ENCODE measurements at places on chromosomes 1 and 21.

DNA sequence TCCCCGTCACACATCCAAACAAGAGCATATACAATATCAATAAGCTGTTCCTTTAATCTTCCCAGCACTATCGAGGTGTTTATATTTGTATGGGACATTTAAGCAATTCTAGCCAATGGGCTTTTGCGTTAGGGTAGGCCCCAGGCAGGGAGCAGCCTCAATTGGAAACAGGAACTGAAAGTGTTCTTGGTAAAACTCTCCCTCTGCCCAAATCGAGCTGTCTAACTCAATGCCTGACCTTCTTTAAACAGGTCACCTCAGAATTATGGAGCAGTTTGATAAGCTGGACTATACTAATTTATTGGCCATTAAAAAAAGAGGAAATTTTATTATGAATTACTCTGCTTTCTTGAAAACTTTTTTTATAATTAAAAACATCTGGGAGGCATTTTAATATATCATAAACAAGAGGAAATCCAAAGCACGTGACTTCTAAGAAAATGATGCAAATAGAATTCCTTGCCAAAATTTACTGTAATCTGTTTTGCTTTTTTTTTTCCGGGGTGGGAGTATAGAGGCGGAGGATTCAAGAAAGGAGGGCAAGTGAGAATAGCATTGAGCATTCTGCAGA lies 498.1 kb downstream of the LMO4 start:
- DNase-seq = no peak

GRCh38 chr1:152182944-152183361 lies 23.9 kb upstream of the RPTN start:
- no peak for DNase-seq

- no peak for DNase-seq
Observed at GRCh38 chr1:212486619-212486975, 53.9 kb downstream of the NENF start.

- DNase-seq = no peak
Observed at GRCh38 chr1:224300346-224300745, 29.6 kb downstream of the NVL start.

DNA sequence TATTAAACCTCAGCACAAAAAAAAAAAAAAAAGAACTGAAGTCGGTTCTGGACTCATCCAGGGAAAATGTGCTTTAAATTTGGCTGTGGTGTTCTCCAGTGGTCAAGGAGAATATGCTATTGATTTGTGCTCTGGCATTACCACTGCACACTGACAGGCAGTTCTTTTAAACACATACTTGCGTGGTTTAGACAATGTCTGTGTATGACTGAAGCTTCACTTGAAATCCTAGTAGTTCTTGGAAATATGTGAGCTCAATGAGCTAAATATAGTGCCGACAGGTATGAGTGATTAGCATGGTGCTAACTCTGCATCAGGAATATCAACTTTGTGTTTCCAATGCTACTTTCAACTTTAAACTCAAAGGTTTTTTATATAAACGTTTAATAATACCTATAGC lies 415.6 kb downstream of the SMYD3 start:
- no peak for DNase-seq

GRCh38 chr1:101918277-101918676 lies 78.4 kb downstream of the OLFM3 start:
- DNase-seq = no peak

DNA sequence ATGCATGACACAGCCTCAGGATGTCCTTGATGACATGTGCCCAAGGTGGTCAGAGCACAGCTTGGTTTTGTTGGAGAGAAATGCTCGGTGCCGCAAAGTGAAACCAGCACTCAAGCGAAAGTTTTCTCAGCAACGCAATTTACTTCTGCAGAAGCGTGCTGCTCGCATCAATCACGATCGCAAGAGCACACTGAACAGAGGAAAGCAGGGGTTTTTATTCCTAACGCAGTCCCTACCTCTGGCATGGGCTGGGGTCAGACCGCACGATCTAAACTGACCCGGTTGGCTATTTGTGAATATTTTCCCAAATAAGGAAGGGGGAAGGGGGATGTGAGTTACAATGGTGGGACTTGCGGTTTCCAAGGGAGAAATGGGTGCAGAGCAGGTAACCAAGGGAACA lies 809 bp upstream of the ZNF669 start:
- no peak for DNase-seq

DNA sequence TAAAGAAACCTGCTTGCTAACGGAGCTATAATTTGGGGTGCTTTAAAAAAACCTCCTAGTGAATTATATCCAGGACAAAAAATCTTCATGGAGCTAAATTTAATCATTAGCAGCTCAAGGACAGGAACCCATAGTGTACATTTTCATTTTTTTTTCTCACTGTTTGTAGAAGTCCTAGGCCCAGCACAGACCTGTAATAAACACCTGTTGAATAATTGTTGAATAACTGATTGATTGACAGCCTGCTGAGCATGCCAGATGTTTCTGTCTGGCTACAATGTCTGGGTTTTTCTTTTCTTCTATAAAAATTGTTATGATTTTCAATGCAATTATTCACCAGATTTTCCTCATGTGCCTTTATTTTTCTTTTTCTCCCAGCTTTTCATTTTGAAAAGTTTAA lies 10.9 kb upstream of the GALNT2 start:
- DNase-seq = no peak

DNA sequence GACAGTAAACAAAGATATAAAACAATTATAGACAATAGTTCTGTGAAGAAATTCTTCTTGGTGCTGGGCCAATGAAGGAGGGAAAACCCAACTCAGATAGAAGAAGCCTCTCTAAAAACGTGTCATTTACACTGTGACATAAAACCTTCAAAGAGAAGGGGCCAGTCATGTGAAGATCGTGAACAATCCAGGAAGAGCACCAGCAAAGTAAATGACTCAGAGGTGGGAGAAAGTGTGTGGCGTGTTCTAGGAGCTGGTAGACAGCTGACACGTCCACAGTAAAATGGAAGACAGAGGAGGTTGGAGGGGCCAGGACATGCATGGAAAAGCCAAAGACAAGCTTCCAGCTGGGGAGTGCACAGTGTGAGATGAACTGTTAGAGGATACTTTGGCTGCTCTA lies 143.6 kb downstream of the VAV3 start:
- no peak for DNase-seq

DNA sequence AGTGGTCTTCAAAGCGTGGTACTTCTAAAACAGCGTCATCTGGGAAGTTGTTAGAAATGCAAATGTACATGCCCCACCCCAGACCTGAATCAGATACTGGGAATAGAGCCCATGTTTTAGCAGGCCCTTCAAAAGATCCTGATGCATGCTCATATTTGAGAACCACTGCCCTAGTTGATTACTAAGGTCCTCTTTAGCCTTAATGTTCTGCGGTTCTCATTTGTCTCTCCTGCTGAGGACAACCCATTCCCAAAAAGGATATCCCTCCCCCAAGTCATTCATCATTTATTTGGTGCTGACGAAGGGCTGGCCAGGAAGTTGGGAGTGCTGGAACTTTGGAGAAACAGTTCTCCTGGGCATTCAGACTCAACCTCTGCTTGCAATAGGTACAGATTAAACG lies 92.4 kb upstream of the RALGPS2 start:
- no peak for DNase-seq

GRCh38 chr1:206540044-206540780 lies 32.9 kb downstream of the RASSF5 start:
- DNase-seq = no peak

DNA sequence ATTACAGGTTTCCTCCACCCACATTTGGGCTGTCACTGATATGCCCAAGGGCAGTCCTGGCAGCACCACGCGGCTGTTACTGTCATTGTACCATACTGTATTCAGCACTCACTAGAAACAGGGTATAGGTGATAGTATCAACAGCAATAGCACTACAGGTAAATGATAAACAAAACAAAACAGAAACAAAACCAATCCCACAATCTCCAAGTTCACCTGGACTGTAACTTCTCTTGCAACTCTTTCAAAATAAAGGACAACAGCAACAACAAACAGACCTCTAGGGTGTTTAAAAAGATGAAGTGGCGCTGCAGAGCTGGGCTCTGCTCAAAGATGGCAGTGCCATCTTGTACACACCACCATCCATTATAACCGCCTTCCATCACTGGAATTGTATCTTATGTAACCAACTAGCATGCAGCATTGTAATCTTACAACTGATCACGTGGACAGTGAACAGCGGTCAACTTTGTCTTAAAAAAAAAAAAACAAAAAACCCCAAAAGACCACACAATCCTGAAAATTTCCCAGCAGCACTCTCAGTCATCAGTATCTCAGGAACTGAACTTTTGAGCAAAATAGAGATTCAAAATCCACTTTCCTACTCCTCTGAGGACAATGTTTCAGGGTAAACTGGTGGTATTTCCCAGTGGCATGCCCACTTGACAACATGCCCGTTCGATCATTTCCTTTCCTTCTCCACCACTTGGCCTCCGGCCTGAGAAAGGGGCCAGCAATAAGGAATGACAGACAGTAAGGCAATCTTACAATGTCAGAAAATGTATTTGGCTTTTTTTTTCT lies 3.8 kb downstream of the IRF2BP2 start:
- DNase-seq = peak; percentile 67

DNA sequence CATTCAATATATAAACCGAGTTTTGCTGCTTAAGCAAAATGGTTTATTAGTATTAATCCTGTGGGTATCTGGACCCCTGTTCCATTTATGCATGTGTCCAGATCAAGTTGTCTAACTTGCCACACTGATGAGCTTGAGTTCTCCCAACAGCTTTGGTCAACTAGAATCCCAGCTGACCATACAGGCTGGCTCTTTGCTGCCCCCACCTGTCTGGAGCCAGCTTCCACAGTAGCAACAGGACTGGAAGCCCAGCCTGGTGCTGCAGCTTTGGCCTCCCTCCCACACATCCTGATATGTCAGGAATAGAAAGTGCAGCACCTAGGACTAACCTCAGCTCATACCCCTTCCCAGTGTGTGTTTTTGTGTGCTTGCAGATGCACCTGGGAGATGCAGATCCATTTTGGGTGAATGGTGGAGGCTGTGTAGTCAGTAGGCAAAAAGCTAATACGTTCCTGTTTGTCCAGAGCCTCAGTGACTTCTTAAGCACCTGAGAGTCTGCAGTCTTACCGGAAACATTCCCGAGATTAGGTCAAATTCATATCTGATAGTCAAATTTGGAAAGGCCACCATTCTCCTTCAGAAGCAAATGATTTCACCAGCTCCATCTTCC lies 40.9 kb upstream of the BEND5 start:
- DNase-seq = peak; percentile 41

DNA sequence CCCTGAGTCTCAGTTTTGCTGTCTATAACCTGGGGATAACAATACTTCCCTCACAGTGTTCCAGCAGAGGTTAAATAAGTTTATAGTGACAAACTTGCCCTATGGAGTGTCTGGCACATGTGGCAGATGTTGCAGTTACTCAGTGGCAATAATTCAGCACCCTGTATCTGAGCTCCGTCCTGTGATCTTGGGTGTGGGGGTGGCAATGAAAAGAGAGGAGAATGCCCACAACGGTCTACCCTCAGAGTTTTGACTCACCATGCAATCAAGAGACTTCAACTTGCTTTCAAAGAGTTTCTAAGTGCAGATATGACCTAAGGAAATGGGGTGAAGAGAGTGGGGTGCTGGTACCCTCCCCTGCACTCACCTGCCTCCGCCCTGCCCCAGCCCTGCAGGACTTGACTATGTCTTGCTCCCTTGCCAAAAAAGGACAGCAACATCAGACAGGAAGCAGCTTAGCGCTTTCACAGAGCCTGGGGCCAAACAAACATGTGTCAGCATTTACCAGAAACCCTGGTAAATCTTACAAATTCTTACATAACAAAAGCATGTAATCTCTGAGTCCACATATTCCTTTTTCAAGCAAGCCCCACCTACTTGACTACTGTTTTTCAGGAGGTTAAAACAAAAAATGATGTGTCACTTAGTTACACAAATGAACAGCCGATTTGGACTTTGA lies 185.1 kb upstream of the CAMK1G start:
- no peak for DNase-seq

GRCh38 chr1:38451541-38451993 lies 405.0 kb upstream of the POU3F1 start:
- no peak for DNase-seq

DNA sequence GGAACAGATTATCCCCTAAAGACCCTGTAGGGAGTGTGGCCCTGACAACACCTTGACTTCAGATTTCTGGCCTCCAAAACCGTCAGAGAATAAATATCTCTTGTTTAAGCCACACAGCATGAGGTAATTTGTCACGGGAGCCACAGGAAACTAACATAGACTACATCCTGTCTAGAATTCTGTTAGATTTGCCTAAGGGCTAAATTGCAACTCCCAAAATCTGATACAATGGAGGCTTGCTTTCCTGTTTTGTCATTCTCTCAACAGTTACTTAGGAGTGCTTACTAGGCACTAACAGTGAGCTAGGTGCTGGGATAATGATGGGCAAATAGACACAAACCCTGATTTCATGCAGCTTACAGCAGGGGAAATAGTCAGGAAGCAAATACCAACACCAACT lies 141.6 kb downstream of the MIS18A start:
- DNase-seq = no peak

DNA sequence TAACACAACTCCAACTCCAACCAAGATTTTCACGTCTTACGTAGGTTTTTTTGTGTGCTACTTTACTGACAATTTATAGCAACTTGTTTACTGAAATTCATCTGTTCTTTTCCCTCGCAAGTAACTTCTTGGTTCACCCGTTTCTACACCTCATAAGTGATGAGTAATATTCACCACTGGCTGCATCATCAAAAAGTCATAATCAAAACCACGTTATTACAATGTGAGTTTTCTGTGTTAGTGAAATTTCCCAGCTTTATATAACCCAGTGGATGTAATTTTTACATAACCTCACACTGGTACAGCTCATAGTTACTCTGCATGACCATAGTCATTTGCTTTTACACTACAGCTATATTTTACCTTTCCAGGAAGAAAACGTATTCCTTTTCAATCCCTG lies 401.1 kb upstream of the LYPLAL1 start:
- no peak for DNase-seq

DNA sequence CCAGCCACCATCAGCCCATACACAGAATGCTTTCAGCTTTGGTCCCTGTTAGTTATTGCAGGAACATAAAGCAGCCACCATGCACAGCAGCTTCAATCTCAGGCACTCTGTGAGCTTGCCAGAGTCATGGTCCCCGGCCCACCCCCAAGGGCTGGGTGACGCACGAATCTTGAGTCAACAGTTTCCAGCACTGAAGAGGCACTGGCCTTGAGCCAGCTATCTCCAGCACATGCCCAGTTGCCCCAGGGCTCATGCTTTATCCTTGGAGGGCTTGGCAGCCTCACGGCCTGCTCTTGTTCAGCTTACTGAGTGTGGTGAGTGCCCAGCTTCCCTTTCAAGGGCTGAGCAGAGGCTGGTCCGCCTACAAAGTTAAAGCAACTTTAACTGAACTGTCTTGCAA lies 200.7 kb upstream of the RAB4A start:
- DNase-seq = no peak

DNA sequence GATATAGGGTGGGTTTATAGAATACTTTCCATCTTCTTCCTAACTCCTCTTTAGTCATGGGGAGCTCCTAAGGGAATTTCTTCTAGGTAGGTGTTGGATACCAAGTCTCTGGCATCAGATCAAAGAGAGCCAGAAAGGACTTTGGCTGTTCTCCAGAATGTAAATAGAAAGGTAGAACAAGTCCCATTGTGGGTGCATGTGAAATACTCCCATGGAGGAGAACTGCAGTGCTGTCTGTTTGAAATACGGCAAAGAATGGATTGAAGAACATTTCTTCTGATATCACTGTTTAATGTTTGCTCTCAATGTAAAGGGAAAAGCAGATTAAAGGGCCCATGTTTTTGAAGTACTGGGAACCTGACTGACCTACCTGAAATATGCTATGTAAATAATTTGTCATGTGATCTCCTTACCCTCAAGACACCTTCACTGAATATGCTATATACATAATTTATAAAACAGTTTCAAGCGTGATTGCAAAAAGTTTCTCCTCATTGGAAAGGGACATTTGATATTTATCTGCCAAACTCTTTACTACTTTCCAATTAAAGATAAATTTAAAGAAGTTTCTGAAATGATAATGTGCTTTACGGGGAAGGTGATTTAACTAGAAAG lies 65.9 kb downstream of the LAMC1 start:
- no peak for DNase-seq

Data from NCI-H2227 treated with DMSO at 0.1 percent for 48 hours (cell line).